ENCODE measurements at places on chromosomes 3 and 15.

GRCh38 chr15:66050264-66050663 lies 181.0 kb downstream of the RAB11A start:
- no peak for DNase-seq

GRCh38 chr15:80487839-80488390 lies 83.7 kb downstream of the ARNT2 start:
- DNase-seq, result no peak

- no peak for DNase-seq
These were observed 40.5 kb upstream of the VPS8 start for GRCh38 chr3:184771301-184772127.

DNA sequence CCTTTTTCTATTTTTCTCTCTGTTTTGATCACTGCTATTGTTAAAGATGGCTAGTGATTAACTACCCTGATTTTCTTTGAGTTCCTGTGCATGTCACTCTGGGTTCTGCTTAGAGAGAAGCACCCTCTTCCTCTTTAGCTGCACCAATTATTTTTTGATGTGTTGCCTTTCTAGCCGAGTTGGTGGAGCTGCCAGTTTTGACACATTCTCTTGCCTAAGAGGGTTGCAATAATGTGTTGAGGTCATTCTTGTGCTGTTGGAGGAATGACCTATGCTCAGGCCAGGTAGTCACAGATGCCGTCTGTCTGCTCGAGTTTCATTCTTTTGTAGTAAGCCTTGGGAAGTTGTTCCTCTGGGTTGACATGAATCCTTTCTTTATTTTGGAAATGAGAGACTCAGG lies 84.6 kb upstream of the DPH6 start:
- DNase-seq, result no peak

GRCh38 chr15:92706201-92706600 lies 50.6 kb upstream of the FAM174B start:
- DNase-seq, result no peak

GRCh38 chr15:74326746-74327145 lies 40.7 kb downstream of the CYP11A1 start:
- no peak for DNase-seq
